ENCODE measurements at places on chromosomes 6 and 20.

DNA sequence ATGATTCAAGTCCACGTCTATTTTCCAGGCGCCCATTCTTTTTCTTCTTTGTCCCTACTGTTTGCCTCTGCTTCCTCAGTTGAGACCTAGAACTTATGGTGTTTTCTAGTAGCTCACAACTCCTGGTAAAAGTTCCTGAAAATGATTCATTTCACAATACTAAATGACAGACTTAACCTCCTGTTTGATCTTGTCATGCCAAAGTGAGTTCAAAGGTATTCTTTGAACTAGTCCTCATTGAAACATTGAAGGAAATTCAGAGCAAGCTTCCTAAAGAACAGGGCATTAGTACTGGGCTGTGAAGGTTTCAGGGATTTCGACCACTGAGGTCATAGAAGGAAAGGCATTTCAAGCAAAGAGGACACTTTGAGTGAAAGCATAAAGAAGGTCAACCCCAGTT, 132.8 kb downstream of the IBTK start:
- no peak for DNase-seq

GRCh38 chr6:38708496-38708895, 5.6 kb upstream of the GLO1 start:
- no peak for DNase-seq

DNA sequence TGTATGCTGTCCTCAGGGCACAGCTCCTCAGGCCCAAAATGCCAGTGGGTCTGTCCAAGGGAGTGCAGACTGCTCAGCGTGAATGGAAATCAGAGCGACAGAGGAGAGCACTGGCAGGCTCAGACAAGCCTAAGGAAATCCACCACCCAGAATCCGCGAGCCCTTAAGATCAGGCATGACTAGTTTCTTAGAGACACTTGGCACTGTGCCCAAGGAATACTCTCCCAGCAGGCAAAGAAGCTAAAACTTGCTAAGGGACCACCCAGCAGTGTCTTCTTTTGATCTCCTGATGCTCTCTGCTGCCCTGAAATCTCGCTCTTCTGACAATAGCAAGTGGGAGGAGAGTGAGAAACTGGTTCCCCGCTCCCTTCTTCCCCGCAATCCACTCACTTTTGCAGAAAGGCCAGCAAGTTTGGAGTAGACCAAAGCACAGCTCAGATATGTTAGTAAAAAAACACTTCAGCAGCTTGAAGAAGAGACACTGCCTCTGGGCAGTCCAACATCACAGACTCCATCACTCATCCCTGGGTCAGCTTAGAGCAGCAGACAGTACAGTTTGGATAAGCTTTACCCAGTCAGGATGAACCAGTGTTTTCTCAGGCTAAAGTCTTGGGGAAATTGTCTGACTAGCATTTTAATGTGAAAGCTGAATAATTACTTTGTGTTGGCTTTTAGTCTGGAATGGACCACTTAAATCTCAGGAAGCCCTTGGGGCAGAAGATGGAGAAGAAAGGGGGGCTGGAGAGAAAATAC, 32.4 kb downstream of the TRAF3IP2 start:
- peak; percentile 87 for DNase-seq

GRCh38 chr6:36319821-36320220, 16.9 kb downstream of the BNIP5 start:
- DNase-seq, result no peak

- no peak for DNase-seq
Observed at GRCh38 chr20:25289886-25290597, 42.2 kb downstream of the PYGB start.

DNA sequence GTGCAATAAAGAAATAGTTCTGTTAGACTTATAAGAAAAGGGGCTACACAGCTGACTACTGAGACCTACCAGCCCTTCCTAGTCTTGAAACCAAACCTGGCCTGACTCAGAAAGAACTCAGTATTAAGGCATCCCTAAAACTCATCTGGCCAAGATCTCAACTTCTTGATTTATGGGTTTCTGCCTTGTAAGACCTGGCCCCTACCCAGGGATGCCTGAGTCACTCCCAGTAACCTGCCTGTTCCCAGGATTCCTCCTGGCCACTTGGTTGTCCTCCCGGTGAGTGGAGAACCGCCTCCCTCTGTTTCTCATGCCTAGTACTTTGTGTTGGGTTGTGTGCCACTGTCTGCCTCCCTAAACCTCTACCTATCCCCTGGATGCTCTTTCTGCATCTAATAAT, 189.4 kb upstream of the PREP start:
- DNase-seq, result no peak

DNA sequence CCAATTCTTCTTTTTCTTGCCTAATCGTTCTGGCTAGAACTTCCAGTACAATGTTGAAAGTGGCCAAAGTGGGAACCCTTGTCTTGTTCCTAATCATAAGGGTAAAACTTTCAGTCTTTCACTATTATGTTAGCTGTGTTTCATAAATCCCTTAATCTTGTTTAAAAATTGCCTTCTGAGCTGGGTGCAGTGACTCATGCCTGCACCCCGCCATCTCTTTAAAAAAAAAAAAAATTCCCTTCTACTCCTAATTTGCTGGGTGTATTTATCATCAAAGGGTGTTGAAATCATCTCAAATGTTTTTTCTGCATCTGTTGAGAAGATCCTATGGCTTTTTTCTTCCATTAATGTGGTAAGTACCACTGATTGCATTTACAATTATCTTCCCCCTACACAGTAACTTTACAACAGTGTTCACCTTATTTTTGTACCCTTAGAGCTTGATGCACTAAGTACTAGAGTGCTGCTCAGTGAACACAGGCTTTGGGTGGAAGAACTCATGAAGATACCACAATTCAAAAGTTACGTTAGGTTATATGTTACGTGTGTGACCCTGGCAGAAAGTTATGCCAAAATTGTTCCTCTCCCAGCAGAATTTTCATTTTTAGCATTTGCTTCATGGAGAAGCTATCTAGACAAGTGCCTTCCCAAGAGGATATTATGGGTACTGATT, 9.7 kb downstream of the SNRPB start:
- DNase-seq, result no peak

DNA sequence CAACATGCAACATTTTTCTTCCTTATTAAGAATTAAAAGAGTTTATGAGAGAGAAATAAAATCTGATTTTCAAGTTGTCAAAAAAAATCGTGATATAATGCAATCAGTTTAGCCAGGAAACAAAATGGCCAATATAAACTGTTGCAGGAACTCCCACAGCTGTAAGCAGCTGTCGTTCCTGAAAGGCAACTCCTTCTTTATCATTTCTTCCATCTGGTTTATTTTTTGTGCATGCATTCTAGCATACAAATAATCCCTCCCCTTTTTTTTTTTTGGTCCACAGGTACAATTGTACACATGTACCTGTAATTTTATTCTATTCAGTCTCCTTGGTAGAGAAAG, 19.7 kb downstream of the TRAF3IP2 start:
- DNase-seq, result no peak

GRCh38 chr6:21971541-21971940, 325.3 kb downstream of the PRL start:
- DNase-seq, result no peak

GRCh38 chr20:14925300-14925699, 587.9 kb upstream of the FLRT3 start:
- no peak for DNase-seq

Measured in DND-41 (cell line).